ENCODE measurements at places on chromosomes 4 and X.
A peak's percentile ranks its signal among the peaks of the same experiment; 100 is the strongest.

- no peak for DNase-seq
Measured at GRCh38 chr4:121485190-121485804, 104.5 kb upstream of the QRFPR start.

- DNase-seq, result no peak
Measured at GRCh38 chr4:137800861-137801260, 268.6 kb upstream of the PCDH18 start.

- DNase-seq, result peak; percentile 52
Measured at GRCh38 chrX:129959493-129959832, 23.0 kb upstream of the BCORL1 start.

DNA sequence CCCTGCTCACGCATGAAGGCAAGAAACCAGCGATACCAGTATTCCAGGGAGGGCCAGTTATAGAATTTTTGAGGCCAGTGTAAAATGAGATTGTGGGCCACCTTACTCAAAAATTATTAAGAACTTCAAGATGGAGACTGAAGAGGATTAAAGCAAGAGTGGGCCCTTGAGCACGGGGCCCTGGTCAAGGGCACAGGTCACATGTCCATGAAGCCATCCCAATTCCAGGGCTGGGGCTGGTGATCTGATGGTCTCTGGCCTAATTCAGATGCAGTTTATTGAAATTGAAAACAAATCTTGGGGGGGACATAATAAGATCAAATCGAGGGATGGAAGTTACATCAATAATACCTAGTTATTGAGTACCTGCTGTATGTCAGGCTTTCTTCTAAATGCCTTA, 58.3 kb downstream of the SMIM20 start:
- DNase-seq, result no peak

GRCh38 chr4:33914386-33914785, 2329.9 kb downstream of the ARAP2 start:
- DNase-seq, result no peak

DNA sequence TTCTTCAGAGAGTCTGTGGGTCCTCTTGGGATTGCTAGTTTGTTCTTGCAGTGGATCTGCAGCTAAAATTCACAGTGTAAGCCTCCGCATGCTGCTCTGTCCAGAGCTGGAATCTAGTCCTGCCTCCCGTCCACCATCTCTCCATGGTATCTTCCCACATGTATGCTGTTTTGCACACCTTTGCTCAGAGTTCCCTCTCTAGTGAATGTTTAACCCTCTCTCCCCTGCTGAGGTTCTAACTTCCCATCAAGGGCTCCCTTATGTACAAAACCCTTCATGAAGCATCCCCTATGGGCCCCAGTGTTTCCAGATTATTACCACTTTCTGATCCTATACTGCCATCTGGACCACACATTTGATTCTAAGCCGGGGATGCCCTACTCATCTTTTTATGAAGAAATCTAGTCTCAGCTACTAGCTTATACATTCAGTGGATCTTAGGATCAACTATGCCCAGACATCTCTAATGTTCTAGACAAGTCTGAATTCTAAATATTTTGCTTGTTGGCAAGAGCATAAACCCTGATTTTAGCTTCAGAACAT, 157.3 kb downstream of the CPEB2 start:
- DNase-seq, result no peak

DNA sequence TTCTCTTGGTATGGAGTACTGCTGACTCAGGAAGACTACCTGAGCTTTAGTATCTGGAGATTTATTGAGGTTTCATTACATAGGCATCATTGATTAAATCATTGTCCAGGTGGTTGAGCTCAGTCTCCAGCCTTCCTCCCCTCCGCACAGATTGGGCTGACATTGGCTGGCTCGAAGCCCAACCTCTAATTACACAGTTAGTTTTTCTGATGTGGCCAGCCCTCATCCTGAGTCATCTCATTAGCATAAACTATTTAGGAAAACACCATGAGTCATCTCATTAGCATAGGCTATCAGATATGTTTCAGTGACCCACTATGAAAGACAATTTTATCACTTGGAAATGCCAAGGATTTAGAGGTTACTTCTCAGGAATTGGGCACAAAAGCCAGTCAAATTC, 93.9 kb upstream of the ANKRD50 start:
- no peak for DNase-seq

- no peak for DNase-seq
Measured at GRCh38 chrX:153725039-153725831, 579 bp downstream of the ABCD1 start.

Data from AG20443 (cell line).